Kidney (tissue), 22 donors: ENCODE measurements at places on chromosomes 7 and 10. TPM values are rescaled to one million over a fixed set of nuclear protein-coding genes. Genes with fewer than 3 reads are reported as not detected.

MSMB gene
- total RNA-seq, result not detected

CHRM2 gene
- total RNA-seq, result not detected

BAMBI gene
- total RNA-seq, result 19.5 TPM

DNA sequence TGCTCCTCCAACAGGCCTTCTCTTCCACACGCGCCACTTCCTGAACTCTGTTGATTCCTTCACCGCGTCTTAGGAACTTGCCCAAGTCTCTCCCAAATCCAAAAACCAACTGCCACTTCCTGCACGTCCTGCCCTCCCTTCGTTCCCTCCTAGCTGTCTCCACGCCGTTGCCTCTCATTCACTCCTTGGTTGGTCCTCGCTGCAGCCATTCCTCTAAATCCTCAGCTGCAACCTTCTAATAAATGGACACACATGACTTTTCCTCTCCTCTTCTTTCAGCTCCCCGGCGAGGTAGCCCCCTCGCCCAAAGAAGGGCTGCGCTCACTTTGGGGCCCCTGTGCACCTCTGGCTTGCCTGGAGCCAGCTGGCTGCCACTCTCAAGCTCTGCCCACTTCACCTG, 110.2 kb downstream of the XRCC2 start:
- no peak overlapping the region for H3K4me3 ChIP-seq
- H3K27me3 ChIP-seq, result no peaks in the 10 kb centered on the region
- no peaks in the 10 kb centered on the region for H3K4me1 ChIP-seq
- H3K36me3 ChIP-seq, result no peaks in the 10 kb centered on the region
- no peak for DNase-seq
- no peak overlapping the region for H3K27ac ChIP-seq

- H3K27me3 ChIP-seq, result no peaks in the 10 kb centered on the region
- no peak for DNase-seq
- no peaks in the 10 kb centered on the region for H3K4me1 ChIP-seq
- H3K4me3 ChIP-seq, result no peak overlapping the region
- no peaks in the 10 kb centered on the region for H3K36me3 ChIP-seq
- H3K27ac ChIP-seq, result no peak overlapping the region
Observed at GRCh38 chr7:145031162-145031561, 195.3 kb upstream of the TPK1 start.
